ENCODE measurements at places on chromosomes 6 and 20. TPM values are rescaled to one million over a fixed set of nuclear protein-coding genes. Genes with fewer than 3 reads are reported as not detected.

GRCh38 chr20:23659989-23660837 lies 22.5 kb upstream of the CST3 start:
- DNase-seq, result no peak
- no peaks in the 10 kb centered on the region for H3K4me1 ChIP-seq
- H3K27ac ChIP-seq, result no peak overlapping the region
- H3K36me3 ChIP-seq, result no peaks in the 10 kb centered on the region

DNA sequence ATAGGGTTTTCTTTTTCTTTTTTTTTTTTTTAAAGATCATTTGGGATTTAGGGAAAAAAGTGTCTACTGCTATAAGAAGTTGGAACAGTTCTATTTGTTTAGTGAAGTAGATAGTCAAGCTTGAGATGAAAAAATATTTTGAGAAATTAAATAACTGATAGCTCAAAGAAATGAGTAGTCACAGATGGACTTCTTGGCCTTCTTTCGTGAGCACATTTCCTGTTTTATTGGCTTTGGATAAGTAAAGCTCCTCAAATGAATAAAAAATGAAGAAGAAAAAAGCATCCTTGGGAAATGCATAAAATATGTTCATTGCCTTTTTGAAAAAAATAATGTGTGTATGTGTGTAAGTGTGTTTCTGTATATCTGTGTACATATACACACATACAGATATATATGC lies 515.9 kb downstream of the GRIK2 start:
- H3K27ac ChIP-seq, result no peak overlapping the region
- no peaks in the 10 kb centered on the region for H3K27me3 ChIP-seq
- H3K4me3 ChIP-seq, result no peak overlapping the region
- H3K36me3 ChIP-seq, result no peaks in the 10 kb centered on the region
- H3K4me1 ChIP-seq, result no peaks in the 10 kb centered on the region

DNA sequence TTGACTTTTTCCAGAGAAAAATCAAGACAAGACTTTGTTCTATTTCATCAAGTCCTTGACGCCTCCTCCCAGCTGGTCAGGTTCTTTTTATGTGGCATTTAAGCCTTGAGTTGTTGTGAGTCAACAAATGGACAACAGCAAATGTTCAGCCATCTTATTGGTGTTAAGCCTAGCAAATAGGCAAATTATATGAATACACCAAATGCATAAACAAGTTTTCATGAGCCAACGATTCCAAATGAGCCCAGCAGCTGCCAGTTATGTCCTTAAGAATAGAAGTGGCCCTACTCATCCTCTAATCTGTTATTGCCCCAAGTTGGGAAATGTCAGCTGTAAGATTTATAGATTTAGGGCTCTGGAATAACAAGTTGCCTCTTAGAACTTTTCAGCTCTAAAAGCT lies 312.0 kb downstream of the SOX4 start:
- H3K4me3 ChIP-seq, result no peak overlapping the region
- no peak for DNase-seq
- no peak overlapping the region for H3K27ac ChIP-seq
- H3K27me3 ChIP-seq, result no peaks in the 10 kb centered on the region

DNA sequence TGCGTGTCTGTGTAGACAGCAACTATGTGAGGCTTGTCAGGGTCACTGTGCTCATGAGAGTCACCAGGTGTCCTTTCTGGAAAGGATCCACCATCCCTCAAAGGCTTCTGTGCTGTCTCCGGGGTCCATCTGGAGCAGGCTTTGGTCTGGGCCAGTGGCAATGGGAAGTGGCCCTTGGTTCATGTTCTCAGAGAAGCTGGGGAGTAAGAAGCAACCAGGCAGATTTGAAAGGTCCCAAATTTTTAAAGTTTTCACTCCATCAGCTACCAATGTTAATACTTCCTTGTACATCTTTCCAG lies 68.2 kb downstream of the GCNT2 start:
- H3K27me3 ChIP-seq, result no peaks in the 10 kb centered on the region
- H3K27ac ChIP-seq, result no peak overlapping the region
- no peak for DNase-seq
- H3K4me3 ChIP-seq, result no peak overlapping the region
- peaks cover 3% of the 10 kb centered on the region for H3K4me1 ChIP-seq

Gene SPATA25
- total RNA-seq, result 7.6 TPM

GRCh38 chr20:50345712-50346373 lies 155.2 kb downstream of the CEBPB start:
- no peak for DNase-seq
- H3K27ac ChIP-seq, result peak overlapping the region; percentile 66
- H3K4me1 ChIP-seq, result peaks cover 5% of the 10 kb centered on the region
- no peaks in the 10 kb centered on the region for H3K27me3 ChIP-seq

- no peaks in the 10 kb centered on the region for H3K36me3 ChIP-seq
- H3K4me3 ChIP-seq, result peak overlapping the region; percentile 94
- DNase-seq, result no peak
- peak overlapping the region; percentile 82 for H3K27ac ChIP-seq
Measured at GRCh38 chr6:71287926-71288227, 734 bp upstream of the OGFRL1 start.

GRCh38 chr6:17879184-17879583 lies 108.3 kb downstream of the KIF13A start:
- H3K4me1 ChIP-seq, result peaks cover 2% of the 10 kb centered on the region
- no peaks in the 10 kb centered on the region for H3K27me3 ChIP-seq
- no peak for DNase-seq

DNA sequence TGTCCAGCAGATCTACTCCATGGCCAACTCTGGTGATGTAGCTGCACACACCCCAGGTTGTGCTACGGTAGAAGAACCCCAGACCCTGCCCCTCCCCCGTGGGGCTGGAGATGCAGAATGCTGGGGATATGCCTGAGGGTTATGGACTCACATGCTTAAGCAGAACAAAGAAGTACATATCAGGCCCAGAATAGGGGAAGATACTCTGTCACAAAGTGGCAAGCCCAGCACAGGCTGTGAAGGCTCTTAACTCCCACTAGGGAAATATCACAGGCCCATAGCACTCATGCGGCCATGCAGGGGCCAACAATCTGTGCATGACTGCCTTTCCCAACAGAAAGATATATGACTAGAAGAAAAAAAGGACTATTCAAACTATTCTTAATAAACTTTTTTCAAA lies 234.9 kb downstream of the KCNQ5 start:
- H3K4me1 ChIP-seq, result no peaks in the 10 kb centered on the region
- no peak overlapping the region for H3K27ac ChIP-seq
- DNase-seq, result no peak

- no peak overlapping the region for H3K27ac ChIP-seq
- H3K4me3 ChIP-seq, result no peak overlapping the region
- no peaks in the 10 kb centered on the region for H3K36me3 ChIP-seq
- DNase-seq, result no peak
- H3K27me3 ChIP-seq, result no peaks in the 10 kb centered on the region
Measured at GRCh38 chr20:50242863-50243609, 52.4 kb downstream of the CEBPB start.

Gene FAM162B
- total RNA-seq, result 1.0 TPM

Gene SPTLC3
- total RNA-seq, result 40.9 TPM

Gene TRIM15
- total RNA-seq, result 1.6 TPM

DNA sequence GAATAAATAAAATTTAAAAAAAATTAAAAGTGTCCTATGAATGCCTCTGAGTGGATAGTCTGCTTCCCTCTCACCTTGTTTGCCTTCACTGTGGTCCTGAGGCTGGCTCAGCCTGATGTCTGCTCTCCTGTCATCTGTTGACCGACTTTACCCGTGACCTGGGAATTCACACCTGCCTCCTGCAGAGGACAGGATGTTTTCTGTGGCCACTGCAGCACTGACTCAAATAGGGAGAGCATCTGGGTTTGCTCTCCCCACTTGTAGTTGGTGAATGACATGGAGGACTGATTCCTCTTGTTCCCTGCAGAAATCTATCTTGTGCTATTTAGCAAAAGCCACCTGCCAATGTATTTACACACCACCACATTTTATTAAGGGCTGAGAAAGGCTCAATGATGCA lies 52.4 kb upstream of the ERVFRD-1 start:
- H3K27ac ChIP-seq, result no peak overlapping the region
- no peaks in the 10 kb centered on the region for H3K36me3 ChIP-seq
- H3K4me3 ChIP-seq, result no peak overlapping the region

- H3K4me1 ChIP-seq, result no peaks in the 10 kb centered on the region
- H3K4me3 ChIP-seq, result no peak overlapping the region
- H3K36me3 ChIP-seq, result no peaks in the 10 kb centered on the region
Measured at GRCh38 chr6:56040223-56040622, 164.8 kb upstream of the BMP5 start.

DNA sequence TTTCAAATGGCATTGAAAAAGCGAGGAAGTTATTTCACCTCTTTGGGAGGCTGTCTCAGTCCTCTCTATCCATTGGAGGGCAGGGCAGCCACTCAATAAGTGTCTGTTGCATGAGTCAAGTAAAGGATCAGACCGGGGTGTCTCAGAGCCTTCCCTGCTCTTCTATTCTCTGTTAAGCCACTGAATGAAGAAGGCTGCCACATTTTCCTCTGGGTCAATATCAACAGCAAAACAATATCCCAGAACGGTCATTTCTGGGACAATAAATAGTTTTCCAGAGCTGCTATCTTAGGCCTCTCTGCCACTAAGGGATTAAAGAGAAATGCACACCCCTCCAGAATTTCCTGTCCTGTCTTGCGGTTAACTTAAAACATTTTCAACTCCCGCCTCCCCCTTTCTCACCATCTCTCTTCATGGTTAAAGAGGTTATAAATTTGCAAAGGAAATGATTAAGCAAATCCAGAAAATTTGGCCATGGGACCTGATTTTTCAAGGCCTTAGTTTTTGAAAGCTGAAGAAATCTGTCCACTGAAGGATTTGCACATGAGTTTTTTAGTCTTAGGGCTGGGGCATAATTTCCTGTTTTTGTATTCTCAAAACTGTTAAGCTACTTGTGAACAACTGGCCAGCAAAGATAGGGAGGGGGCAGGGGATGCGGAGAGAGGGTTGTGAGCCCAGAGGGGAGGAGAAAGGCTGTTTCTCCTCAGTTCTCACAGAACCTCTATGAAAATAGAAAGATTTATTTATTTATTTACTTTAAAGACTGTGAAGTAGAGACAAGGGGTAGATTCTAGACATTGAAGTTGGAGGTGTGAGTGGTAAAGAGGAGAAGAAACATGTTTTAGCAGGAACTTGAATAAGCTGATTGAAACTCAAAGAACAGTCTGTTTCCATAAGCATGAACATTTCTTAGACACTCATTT lies 135.7 kb downstream of the BCAS1 start:
- no peak for DNase-seq
- peaks cover 4% of the 10 kb centered on the region for H3K4me1 ChIP-seq
- H3K36me3 ChIP-seq, result no peaks in the 10 kb centered on the region
- peak overlapping the region; percentile 55 for H3K27ac ChIP-seq
- no peaks in the 10 kb centered on the region for H3K27me3 ChIP-seq
- no peak overlapping the region for H3K4me3 ChIP-seq

GRCh38 chr20:46715292-46715756 lies 5.9 kb downstream of the SLC2A10 start:
- H3K4me1 ChIP-seq, result peaks cover 18% of the 10 kb centered on the region
- peak overlapping the region; percentile 76 for H3K27ac ChIP-seq
- no peaks in the 10 kb centered on the region for H3K36me3 ChIP-seq
- no peak overlapping the region for H3K4me3 ChIP-seq

Gene CARMIL1
- 5.0 TPM for total RNA-seq

DNA sequence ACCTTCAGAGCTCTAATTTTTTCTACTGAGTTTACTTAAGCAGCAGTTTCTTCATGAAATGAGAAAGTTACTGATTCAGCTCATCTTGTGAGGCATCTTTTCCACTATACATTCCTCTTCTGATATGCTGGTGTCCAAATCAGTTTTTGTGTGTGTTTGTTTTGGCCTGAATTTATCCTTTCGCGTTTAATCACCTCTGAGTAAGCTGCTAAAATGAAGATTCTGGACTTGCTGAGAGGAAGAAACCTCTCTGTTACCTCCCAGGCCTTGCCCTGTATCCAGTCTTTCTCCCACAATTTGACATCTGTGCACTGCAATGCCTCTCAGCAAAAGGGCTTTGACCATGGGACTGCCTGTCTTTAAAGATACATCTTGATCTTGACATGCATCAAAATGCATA lies 536.2 kb upstream of the NRSN1 start:
- H3K4me1 ChIP-seq, result no peaks in the 10 kb centered on the region
- DNase-seq, result no peak
- H3K27ac ChIP-seq, result no peak overlapping the region
- H3K36me3 ChIP-seq, result no peaks in the 10 kb centered on the region

- H3K4me1 ChIP-seq, result no peaks in the 10 kb centered on the region
- H3K4me3 ChIP-seq, result no peak overlapping the region
- DNase-seq, result no peak
Measured at GRCh38 chr6:162442687-162443086, 284.9 kb downstream of the PRKN start.

Gene AHCY
- total RNA-seq, result 105 TPM

Gene SDCBP2
- 3.6 TPM for total RNA-seq

Gene PPP1R14C
- total RNA-seq, result 0.05 TPM

Gene FAM209B
- not detected for total RNA-seq

Gene FABP7
- total RNA-seq, result not detected

Gene THBD
- total RNA-seq, result 6.6 TPM

GRCh38 chr20:46130534-46130933 lies 12.4 kb downstream of the CD40 start:
- H3K4me1 ChIP-seq, result no peaks in the 10 kb centered on the region
- no peaks in the 10 kb centered on the region for H3K27me3 ChIP-seq
- no peak overlapping the region for H3K4me3 ChIP-seq
- H3K27ac ChIP-seq, result no peak overlapping the region
- H3K36me3 ChIP-seq, result peaks cover 5% of the 10 kb centered on the region

GRCh38 chr6:88443554-88443953 lies 277.4 kb upstream of the CNR1 start:
- no peaks in the 10 kb centered on the region for H3K27me3 ChIP-seq
- no peak overlapping the region for H3K4me3 ChIP-seq
- DNase-seq, result no peak

GRCh38 chr20:58184984-58185383 lies 43.5 kb downstream of the ANKRD60 start:
- H3K27me3 ChIP-seq, result no peaks in the 10 kb centered on the region
- H3K4me1 ChIP-seq, result no peaks in the 10 kb centered on the region
- DNase-seq, result no peak

GRCh38 chr20:32558526-32558925 lies 26.6 kb downstream of the NOL4L start:
- no peak overlapping the region for H3K27ac ChIP-seq
- H3K4me3 ChIP-seq, result no peak overlapping the region
- H3K27me3 ChIP-seq, result no peaks in the 10 kb centered on the region
- no peak for DNase-seq
- H3K4me1 ChIP-seq, result no peaks in the 10 kb centered on the region

DNA sequence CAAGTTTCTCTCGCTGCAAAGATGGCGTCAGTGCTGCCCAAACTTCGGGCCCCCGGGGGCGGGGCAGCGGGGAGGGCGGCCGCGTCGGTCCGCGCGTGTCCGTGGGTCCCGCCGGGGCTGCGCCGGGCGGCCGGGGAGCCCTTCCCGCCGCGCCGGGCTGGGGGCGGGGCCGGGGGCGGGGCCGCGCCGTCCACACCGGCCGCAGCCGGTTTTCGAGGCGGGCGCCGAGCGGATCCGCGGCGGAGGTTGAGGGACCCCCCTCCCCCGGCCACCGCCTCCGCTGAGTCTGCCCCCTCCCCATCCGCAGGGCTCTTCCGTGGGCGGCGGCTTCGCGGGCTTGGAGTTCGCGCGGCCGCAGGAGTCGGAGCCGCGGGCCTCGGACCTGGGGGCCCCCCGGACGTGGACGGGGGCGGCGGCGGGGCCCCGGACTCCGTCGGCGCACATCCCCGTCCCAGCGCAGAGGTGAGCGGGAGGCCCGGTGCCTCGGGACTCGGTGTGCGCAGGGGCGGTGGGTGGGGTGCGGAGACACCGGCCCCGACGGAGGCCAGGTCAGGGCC lies 572 bp downstream of the SLC2A4RG start:
- H3K27me3 ChIP-seq, result no peaks in the 10 kb centered on the region
- peak; percentile 58 for DNase-seq
- H3K4me3 ChIP-seq, result peak overlapping the region; percentile 88

Data from liver (tissue), 10 donors.